ENCODE measurements at places on chromosomes 4 and X.

DNA sequence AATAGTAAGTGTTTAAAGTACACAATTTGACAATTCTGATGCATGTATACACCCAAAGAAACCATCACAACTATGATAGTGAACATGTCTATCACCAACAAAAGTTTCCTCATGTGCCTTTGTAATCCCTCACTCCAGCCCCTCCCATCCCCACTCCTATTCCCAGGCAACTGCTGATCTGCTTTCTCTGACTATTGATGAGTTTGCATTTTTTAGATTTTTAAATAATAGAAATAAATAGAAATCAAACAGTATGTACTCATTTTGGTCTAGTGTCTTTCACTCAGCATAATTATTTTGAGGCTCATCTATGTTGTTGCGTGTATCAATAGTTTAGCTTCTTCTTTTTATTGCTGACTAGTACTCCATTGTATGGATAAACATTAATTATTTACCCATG, 5.3 kb upstream of the RPS4X start:
- DNase-seq = no peak

DNA sequence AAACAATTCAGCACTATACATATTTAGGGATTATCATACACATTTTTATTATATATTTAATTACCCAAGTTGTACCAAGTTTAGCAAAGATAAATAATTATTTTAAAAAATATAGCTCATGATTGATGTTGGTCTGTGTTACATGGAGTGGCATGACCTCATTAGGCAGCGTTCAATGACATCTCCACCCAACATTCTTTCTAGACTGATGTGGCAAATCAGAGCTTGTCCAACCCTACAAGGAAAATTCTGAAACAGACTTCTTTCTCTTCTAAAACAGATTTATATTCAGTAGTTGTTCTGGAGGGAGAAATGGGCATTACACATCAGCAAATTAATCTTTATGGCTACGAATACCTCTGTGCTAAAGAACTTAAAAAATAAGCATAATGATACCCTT, 189.7 kb downstream of the PDGFC start:
- no peak for DNase-seq

DNA sequence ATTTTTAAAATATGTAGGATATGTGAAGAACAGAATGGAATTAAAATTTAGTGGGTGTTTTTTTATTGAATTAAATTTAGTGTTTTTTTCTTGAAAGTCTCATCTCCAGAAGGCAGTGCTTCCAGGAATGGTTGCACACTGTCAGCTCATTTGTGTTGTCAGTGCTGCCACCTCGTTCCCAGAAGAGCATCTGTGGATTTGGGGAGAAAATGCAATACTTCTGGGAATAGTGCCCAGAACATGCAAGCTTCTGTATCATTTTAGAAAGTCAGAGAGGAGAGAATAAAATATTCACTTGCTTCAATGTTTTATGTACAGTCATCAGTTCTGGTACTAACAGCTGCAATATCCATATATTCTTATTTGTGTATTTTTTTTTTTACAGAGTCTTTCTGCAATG, 608.8 kb downstream of the PCDH7 start:
- peak; percentile 15 for DNase-seq

DNA sequence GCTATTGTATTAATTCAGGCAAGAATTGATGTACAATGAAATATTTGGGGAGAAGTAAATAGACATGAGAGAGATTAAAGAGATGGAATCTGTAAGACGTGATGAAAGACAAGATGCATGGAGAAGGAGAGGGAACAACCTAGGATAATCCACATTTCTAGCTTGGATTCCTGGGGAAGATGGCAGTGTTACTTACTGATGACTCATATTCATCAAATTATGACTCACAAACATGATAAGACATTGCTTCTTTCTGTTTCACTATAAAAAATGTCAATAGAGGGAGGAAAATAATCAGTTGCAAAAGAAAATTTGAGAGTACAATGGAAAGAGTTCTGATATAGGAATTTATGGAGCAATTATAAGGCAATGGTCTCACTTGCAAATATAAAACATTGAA, 104.1 kb upstream of the BMP3 start:
- no peak for DNase-seq

DNA sequence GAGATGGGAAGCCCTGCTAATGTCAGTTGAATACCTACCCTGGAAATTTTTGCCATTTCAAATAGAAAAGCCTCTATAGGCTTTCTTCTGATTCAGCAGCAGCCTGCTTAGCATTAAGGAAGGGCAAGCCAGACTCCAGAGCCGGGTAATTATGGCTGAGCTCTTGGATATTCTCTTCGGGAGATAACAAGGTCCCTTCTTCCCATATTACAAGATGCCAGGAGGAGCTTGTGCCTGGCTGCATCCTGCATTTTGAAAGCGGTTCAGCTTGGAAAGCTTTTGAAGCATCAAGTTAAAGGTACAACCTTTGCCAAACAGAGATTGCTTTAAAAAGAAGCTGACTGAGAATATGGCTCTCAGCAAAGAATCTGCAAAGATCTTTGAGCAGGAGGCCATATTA, 399.6 kb upstream of the RPS6KA3 start:
- DNase-seq = peak; percentile 3

GRCh38 chr4:3873408-3874027, 107.3 kb downstream of the ADRA2C start:
- DNase-seq = no peak
